ENCODE measurements at places on chromosomes 2 and 18. TPM values are rescaled to one million over a fixed set of nuclear protein-coding genes. Genes with fewer than 3 reads are reported as not detected.

Gene GCA
- total RNA-seq = 3.7 TPM

Gene IL1B
- 0.18 TPM for total RNA-seq

Gene PTPN18
- total RNA-seq = 13.8 TPM

Gene SIX3
- total RNA-seq = not detected

Gene MOB4
- total RNA-seq = 33.8 TPM

Gene SCN3A
- total RNA-seq = not detected

Gene FBXO36
- 3.7 TPM for total RNA-seq

Gene LIPT1
- 1.7 TPM for total RNA-seq

Gene SCYGR4
- total RNA-seq = not detected

Gene CCDC74A
- total RNA-seq = 20.0 TPM

Gene NAT8
- not detected for total RNA-seq

Gene CAPN13
- not detected for total RNA-seq

Gene AGBL5
- total RNA-seq = 25.9 TPM

Gene ATRAID
- 246 TPM for total RNA-seq

Gene DIPK1C
- not detected for total RNA-seq

Gene FAM124B
- total RNA-seq = not detected

Gene NGEF
- 3.2 TPM for total RNA-seq

Gene GEN1
- total RNA-seq = 6.6 TPM

Gene RELCH
- total RNA-seq = 21.3 TPM

Gene CNDP1
- not detected for total RNA-seq

Gene ASXL2
- 6.6 TPM for total RNA-seq

Gene PHOSPHO2
- 0.58 TPM for total RNA-seq

Gene DES
- 83.3 TPM for total RNA-seq

Gene UGT1A4
- total RNA-seq = not detected

Gene MEP1B
- not detected for total RNA-seq

Gene WNT6
- total RNA-seq = not detected

Gene SLC40A1
- total RNA-seq = 2.0 TPM

Gene ICA1L
- 2.8 TPM for total RNA-seq

Gene RAD51AP2
- not detected for total RNA-seq

Gene ABCG5
- total RNA-seq = not detected

Gene SNRNP200
- 60.0 TPM for total RNA-seq

Gene RAB1A
- 89.0 TPM for total RNA-seq

Gene ITGAV
- total RNA-seq = 78.4 TPM

Gene DNAJB2
- total RNA-seq = 30.0 TPM

Gene SERPINB2
- total RNA-seq = not detected

Gene CD28
- total RNA-seq = not detected

Gene ACTG2
- 12.4 TPM for total RNA-seq

Gene PELI1
- 4.6 TPM for total RNA-seq

Gene LMAN1
- total RNA-seq = 203 TPM

Gene FLACC1
- 0.35 TPM for total RNA-seq

Gene GKN2
- total RNA-seq = not detected

Gene NXPH2
- total RNA-seq = not detected

Gene DSG4
- not detected for total RNA-seq

Gene TXNDC2
- total RNA-seq = not detected

Gene SGO2
- 9.8 TPM for total RNA-seq

Gene VSNL1
- not detected for total RNA-seq

Gene UGGT1
- 62.2 TPM for total RNA-seq

Gene MRO
- not detected for total RNA-seq

Gene DSEL
- total RNA-seq = 16.7 TPM

Data from myometrial cell (primary cell).